ENCODE measurements at places on chromosomes 13 and 19.

- DNase-seq = no peak
- peaks cover 59% of the 10 kb centered on the region for H3K36me3 ChIP-seq
- H3K4me3 ChIP-seq = no peak overlapping the region
- peaks cover 49% of the 10 kb centered on the region for H3K4me1 ChIP-seq
- no peak overlapping the region for H3K27ac ChIP-seq
Observed at GRCh38 chr13:21542563-21542962, 61.4 kb downstream of the MICU2 start.

DNA sequence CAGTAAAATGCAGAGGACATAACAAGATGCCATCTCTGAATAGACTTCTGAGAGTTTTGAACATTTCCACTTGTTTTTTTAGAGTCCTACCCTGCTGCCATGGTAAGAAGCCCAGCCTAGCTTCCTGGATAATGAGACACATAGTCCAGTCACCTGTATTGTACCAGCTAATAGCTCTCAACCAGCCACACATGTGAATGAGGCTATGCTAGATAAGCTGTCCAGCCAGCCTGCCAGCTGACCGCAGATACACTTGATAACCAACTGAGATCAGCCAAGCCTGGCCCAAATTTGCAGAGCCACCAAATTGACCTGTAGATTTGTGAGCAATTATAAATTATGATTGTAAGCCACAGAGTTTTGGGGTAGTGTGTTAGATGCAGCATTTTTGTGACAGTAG, 10.7 kb downstream of the RFXAP start:
- DNase-seq = no peak
- H3K27ac ChIP-seq = no peak overlapping the region
- no peak overlapping the region for H3K4me3 ChIP-seq
- no peaks in the 10 kb centered on the region for H3K27me3 ChIP-seq

DNA sequence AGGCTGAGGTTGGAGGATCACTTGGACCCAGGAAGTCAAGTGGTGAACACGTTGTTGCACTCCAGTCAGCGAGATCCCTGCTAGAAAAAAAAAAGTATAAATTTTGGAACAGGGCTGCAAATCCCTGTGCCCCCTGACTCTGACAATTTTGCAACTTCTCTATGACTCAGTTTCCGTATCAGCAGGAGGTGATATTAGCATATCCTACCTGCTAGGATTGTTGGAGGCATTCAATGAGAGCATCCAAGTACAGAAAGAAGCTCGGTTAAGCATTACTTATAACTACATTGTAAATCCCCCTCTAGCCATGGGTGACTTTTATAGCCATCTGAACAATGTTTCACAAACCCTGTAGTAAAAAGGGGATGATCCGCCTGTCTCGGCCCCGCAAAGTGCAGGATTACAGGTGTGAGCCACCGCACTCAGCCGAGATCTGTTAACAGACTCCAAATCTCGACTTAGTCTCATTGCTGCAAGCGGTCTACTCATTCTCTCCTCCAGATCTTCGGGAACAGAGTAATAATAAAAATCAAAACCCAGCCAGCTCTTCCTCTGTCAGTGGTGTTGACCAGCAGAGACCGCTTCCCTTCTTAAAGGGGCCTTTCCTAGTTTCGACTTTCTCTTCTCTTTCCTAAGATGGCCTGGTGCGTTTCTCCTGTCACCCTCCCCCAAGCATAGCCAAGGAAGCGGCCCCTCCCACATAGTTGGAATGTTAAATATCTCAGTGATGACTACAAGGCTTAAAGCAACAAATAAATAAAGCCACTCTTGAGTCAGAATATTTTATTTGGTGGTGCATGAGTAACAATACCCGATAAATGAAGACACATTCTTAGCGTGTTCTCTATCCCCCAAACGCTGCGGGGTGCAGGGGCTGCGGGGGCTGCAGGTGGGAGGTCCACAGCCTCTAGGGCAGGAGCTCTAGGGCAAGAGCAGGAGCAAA, 10.3 kb upstream of the BICRA start:
- peaks cover 1% of the 10 kb centered on the region for H3K36me3 ChIP-seq
- H3K4me1 ChIP-seq = peaks cover 29% of the 10 kb centered on the region
- H3K4me3 ChIP-seq = peak overlapping the region; percentile 87
- DNase-seq = no peak
- H3K27me3 ChIP-seq = no peaks in the 10 kb centered on the region

- DNase-seq = no peak
- peak overlapping the region; percentile 87 for H3K27ac ChIP-seq
- H3K36me3 ChIP-seq = peaks cover 94% of the 10 kb centered on the region
- H3K27me3 ChIP-seq = no peaks in the 10 kb centered on the region
- peaks cover 73% of the 10 kb centered on the region for H3K4me1 ChIP-seq
- no peak overlapping the region for H3K4me3 ChIP-seq
Observed at GRCh38 chr19:8483165-8483564, 19.3 kb downstream of the PRAM1 start.

DNA sequence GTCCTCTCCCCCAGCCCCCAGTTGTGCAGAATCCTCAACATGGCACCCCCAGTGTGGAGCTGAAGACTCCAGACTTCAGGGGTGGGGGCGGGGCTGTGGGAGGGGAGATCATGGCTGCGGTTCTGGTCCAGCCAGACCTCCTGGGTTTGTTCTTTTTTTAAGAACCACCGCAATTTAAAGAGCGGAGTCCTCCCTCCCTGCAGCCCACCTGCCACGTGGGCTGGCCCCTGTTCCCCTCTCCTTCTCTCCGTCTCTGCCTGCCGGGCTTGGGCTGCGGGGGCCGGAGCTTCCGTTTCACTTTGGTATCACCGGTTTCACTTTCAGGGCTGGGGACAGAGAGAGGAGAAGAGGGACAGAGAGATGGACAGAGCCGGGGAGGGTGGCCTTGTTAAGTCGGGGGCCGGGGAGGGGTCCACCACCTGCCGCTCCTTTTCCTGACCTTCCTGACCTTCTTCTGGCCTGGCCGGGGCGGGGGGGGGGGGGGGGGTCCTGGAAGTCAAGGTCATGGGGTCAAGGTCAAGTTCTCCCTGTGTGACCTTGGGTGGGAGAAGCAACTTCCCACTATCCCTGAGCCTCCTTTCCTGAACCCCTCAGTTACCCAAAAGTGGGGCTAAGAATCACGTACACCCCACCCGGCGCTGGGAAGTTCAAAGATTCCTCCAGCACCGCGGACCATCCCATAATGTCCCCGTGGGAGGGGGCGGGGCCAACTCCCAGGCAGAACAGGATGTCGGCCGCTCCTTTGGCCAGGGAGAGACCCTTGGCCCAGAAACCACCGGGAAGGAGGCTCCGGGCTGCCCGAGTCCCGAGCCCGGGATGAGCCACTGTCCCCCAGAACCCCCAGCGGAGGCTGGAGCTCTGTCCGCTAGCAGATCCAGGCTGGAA, 11.3 kb upstream of the ZBTB7A start:
- no peaks in the 10 kb centered on the region for H3K27me3 ChIP-seq
- H3K4me3 ChIP-seq = peak overlapping the region; percentile 63
- peak overlapping the region; percentile 92 for H3K27ac ChIP-seq

GRCh38 chr13:72170571-72170970, 303.6 kb upstream of the DACH1 start:
- no peaks in the 10 kb centered on the region for H3K4me1 ChIP-seq
- DNase-seq = no peak
- H3K27me3 ChIP-seq = no peaks in the 10 kb centered on the region

DNA sequence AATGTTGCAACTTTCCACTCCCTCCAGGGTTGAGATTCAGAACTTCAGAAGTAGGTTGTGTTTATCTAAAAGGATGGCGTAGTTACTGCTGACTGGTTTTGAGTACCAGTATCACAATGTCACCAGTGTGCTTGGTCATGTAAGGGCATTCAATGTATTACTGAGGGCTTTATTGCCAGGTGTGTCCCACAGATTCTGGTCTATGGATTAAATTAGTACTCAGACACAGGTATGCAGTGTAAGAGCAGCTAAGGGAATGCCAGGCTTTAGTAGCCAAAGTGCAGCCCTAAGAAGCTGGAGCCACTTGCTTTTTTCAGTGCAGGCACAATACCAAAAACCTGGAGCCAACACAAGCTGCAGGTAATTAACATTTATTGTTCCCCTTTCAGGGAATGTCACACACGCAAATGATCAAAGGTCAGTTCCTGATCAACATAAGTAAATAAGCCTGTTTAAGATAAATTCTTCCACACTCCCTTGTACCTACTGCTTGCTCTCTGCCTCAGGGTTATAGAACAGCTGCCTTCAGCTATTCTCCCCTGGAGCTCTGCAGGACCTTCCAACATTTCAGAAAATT, 130.1 kb upstream of the ZNF91 start:
- no peaks in the 10 kb centered on the region for H3K27me3 ChIP-seq
- H3K4me3 ChIP-seq = no peak overlapping the region
- H3K36me3 ChIP-seq = no peaks in the 10 kb centered on the region
- no peak overlapping the region for H3K27ac ChIP-seq
- no peaks in the 10 kb centered on the region for H3K4me1 ChIP-seq
- no peak for DNase-seq
